ENCODE measurements at places on chromosomes 16 and 17.

DNA sequence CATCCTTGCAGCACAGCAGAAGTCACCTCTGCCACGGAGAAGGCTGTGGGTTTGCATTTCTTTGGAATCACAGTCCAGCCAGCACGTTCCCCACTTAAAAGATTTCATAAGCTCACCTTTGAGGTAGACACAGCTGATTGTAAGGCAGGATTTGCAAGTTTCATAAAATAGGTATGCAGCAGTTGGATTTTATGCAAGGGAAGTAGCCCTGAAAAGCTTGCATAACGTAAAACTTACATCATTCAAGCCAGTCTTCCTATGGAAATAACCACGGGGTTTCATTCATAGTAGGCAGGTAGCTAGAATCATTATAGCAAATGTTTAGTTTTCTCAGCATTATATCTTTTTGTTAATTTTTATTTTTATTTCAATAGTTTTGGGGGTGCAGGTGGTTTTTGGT, 49.8 kb upstream of the ARHGAP44 start:
- no peak for DNase-seq

DNA sequence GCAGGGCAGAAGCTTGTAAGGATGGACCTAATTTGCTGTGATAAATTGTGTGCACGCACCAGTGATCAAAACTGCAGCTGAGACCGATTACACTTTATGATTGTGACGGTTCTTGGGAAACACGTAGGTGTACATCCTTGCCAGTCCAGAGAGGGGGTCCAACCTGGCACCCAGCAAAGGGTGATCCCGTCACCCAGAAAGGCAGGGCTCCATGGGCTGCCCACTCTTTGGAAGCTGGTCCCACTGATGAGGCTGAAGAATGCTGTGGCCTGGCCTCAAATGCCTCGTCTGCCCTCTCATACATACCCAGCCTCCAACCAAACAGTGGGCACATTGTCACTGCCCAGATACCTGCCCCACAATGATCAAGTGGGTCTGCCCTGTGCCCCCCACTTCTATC, 132.0 kb downstream of the C16orf78 start:
- DNase-seq, result no peak

DNA sequence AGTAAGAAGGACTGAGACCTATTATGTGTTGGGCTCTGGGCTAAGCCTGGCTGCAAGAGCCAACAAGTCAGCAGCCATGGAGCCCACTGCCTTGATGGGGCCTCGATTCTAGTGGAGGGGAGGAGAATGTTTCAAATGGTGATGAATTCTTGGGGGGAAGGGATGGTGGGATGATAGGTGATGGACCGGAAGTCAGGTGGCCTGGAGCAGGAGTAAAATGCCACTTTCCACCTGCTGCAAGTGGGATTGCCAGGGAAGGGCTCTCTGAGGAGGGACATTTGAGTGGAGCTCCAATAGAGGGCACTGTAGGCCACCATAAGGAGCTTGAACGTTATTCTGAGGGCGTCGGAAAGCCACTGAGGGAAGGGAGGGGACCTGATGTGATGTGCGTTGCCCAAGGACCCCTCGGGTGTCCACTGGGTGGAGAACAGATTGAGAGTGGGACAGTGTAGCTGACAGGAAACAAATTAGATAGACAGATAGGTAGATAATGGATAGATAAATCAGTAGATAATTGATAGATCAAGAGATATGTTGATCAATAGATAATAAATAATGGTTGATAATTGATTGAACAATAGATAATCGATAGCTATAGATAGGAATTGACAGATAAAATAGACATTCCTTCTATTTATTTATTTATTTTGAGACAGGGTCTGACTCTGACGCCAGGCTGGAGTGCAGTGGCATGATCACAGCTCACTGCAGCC, 18.2 kb upstream of the NXPH3 start:
- no peak for DNase-seq

GRCh38 chr17:81253358-81254131, 14.4 kb downstream of the NDUFAF8 start:
- peak; percentile 40 for DNase-seq

- no peak for DNase-seq
Observed at GRCh38 chr16:86579268-86580062, 1.1 kb downstream of the FOXL1 start.

GRCh38 chr16:56197192-56197992, 6.1 kb downstream of the GNAO1 start:
- DNase-seq, result no peak

- DNase-seq, result no peak
Observed at GRCh38 chr16:58196898-58197313, 1.0 kb downstream of the CSNK2A2 start.

- DNase-seq, result no peak
Observed at GRCh38 chr17:43945074-43945829, 3.0 kb upstream of the PPY start.

GRCh38 chr16:31411024-31411844, 16.9 kb downstream of the COX6A2 start:
- no peak for DNase-seq

DNA sequence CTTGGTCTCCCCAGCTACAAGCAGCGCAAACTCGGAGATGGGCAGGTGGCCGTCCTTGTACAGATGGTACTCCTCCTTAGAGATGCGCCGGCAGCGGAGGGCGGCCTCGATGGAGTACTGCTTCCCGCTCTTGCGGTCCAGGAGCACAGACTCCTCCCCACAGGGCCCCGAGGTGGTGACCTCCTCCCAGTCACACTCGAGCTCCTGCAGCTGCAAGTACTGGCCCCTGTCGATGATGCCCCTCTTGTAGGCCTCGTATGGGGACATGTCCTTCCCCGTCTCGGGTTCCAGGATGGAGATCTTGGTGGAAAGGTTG, 7.2 kb downstream of the CDK3 start:
- DNase-seq, result no peak

GRCh38 chr17:16217002-16217635, at the start of gene PIGL:
TSS of gene PIGL (plus strand) at chr17:16217210. CDS start at chr17:16217227, 17 bp downstream.
- DNase-seq, result peak; percentile 90

GRCh38 chr16:25009822-25010221, 5.3 kb downstream of the ARHGAP17 start:
- no peak for DNase-seq

DNA sequence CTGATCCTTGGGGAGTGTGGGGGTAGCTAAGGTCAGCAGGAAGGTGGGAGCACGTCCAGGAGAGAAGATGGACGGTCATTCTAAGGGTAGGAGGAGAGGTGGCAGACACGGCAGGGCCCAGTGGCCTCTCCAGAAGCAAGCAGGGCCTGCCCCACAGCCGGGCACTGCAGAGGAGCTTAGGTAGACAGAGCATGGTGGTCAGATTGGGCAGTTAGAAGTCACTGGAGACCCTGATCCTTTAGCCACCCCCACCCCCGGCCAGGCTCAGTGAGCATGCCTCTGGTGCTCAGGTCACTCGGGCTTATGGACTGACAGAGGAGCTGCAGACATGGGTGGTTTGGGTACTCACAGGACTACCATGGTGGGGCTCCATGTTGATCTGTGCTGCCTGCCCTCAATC, 26.3 kb downstream of the NLRP1 start:
- no peak for DNase-seq

DNA sequence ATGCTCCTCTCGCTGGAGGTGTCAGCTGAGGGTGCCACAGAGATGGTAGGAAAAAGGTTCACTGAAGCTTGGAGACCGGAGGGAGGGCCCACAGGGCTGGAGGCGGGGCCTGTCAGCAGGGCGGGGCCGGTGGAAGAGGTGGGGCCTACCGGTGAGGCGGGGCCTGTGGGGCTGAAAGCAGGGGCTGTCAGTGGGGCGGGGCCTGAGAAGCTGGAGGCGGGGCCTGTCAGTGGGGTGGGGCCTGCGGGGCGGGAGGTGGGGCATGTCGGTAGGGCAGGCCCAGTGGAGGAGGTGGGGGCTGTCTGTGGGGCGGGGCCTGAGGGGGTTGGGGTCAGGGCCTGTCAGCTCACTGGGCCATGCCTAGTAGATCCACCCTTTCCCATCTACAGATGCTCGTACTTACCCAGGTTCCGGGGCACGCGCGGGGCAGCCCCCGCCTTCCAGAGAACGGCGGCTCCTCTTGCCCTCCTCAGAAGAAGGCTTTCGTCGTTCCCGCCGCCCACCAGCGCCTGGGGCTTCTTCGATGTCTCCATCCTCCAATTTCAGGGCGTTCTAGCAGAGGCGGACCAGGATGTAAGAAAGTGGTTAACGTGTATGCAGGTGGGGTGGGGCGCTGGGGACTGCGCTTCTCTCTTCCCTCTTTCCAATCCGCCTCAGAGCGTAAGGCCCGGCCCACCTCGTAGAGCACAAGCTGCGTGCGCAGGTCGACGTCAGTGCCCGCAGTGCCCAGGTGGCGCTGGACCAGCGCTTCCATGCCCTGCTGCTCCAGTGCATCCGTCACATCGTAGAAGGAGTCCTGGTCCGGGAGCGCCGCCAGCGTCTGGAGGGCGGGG, 9.8 kb downstream of the TMEM208 start:
- peak; percentile 67 for DNase-seq

- no peak for DNase-seq
Observed at GRCh38 chr17:74213861-74214391, 555 bp downstream of the TTYH2 start.

- peak; percentile 48 for DNase-seq
Observed at GRCh38 chr16:660459-661183, 7.3 kb upstream of the RHOT2 start.

DNA sequence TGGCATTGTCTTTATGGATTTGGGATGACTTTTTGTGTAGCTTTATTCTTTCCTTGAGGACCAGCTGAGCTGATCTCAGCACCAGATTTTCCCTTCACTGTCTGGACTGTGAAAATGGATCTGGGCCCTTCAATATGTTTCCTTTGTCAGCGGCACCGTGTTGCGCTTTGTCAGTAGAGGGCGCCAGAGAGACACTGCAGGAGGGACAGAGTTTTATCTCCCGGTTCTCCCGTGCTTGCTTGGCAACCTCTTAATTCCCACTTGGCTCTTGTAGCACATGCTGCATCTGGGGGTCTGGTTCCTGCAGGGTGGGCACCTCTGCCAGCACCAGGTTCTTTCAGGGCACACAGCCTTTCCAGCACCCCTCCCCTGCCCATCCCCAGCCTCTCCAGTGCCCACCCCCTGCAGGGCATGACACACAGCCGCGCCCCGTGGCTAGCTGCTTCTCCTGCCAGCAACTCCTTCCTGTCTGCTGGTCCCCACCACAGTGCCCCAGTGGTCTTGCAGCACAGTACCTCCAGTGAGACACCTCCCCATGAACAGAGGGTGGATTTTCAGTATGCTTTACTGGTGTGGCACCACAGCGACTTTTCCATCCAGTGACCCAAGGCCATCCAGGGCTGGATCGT, 19.6 kb downstream of the OR1D5 start:
- no peak for DNase-seq

GRCh38 chr17:35117984-35118383, 1.7 kb downstream of the RAD51D start:
- no peak for DNase-seq

DNA sequence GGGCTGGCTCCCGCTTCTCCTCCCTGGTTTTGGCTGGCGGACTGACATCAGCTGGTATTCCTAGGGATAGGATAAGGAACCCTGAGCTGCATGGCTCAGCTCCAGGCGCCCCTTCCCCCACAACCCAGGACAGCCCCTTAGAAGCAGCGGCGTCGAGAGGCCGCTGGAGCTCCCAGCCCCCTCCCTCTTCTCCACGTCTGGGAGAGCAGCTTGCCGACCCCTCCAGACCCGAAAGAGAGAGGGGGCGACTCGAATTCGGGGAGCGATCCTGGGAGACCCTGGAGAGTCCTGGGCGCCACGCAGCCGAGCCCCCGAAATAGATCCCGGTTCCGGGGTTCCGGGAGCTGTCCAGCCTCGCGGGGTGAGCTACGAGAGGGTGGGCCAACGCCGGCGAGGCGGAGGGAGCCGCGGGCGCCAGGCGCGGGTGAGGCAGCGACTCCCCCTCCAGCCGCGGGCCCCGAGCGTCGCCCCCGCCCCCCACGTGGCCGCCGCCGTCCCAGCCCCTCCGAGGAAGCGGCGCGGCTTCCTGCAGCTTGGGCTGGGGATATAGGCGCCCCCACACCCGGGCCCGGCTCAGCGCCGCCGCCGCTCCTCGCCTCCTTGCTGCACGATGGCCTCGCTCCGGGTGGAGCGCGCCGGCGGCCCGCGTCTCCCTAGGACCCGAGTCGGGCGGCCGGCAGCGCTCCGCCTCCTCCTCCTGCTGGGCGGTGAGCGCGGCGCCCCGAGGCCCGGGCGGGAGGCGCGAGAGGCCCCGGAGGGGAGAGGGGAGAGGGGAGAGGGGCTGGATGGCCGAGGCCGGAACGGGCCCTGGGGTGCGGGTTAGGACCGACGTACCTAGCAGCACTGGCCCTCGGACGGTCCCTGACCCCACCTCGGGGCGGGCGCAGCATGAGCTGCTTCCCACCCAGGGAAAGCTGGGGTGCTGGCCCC, at the start of gene RAMP2:
RAMP2 (plus strand) TSS at position 576 of the 930 bp plus-strand sequence; CDS start at position 611, 35 bp downstream.
- DNase-seq, result no peak

DNA sequence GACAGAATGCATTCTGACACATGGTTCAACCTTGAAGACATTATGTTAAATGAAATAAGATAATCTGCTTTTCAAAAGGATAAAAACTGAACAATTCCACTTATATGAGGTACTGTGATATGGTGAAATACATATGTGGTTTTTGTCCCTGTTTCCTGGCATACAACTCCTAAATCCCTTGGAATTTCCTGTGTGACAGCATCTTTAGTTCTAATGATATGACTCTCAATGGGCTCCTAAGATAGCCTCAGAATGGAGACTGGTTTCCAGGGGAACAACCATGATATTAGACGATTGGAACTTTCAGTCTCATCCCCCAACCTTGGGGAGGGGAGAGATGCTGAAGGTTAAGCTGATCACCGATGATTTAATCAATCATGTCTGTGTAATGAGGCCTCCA, 37.7 kb upstream of the PHLPP2 start:
- DNase-seq, result no peak

DNA sequence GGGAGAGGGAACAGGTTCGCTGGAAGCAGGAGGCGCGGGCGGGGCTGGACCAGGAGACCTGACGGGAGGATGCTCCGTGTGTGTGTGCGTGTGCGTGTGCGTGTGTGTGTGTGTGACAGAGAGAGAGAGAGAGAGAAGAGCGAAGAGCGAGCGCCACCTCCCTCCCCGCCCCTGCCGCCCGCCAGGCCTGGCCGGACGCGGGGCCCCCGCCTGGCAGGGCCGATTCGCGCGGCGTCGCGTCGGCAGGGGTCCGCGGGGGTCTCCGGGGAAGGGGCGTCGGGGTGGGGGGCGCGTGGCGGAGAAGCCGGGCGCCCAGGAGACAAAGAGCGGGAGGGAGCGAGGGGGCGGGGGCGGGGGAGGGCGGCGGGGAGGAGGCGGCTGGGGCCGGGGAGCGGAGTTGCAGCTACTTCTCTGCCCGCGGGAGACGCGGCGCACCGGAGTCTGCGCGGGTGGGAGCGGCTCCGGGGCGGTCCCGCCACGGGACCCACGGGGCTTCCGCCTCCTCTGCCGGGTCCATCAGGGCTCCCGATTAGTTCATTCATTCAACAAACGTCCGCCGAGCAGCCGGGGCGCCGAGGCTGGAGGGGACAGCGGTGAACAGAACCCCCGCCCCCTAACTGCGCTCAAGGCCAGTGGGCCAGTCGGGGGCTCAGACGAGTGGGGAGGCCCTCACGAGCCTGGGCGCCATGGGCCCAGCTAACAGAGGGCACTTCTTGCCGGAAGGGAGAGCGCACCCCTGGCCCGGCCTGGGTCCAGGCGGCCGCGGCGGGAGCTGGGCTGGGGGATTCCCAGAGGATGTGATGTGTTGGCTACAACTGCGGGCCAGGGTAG, at the start of gene SAMD14:
SAMD14 (minus strand) TSS at position 433 of the 831 bp plus-strand sequence. CDS start 5,201 bp downstream, outside the sequence.
- DNase-seq, result no peak

- DNase-seq, result no peak
Observed at GRCh38 chr16:25083701-25084100, 27.8 kb upstream of the LCMT1 start.

GRCh38 chr17:9054126-9054975, 33.0 kb downstream of the NTN1 start:
- no peak for DNase-seq

- no peak for DNase-seq
Observed at GRCh38 chr16:55585631-55586030, 19.1 kb downstream of the CAPNS2 start.

All from activated CD4-positive, alpha-beta T cell treated with anti-CD3 and anti-CD28 coated beads, Interleukin-2, amount 50 U/mL, for 24 hours (primary cell).